ENCODE measurements at places on chromosomes 5 and 9.

DNA sequence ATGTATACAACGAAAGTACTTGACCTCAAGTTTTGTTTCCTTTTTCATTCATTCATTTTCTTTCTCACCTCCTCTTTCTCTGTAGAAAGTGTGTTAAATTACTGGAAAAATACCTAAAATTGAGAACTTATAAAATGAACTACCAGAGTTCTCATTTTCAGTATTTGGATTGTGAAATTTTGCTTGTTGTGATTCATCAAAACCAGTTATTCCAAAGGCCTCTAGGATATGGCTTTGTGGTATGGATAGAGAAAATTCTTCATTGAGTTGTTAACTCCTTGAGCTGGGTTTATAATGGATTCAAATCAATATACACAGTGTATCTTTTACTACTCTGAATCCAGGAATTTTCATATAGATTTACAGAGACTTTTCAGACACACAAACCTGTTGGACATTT, 287.6 kb downstream of the KDM4C start:
- no peak for DNase-seq

GRCh38 chr9:76984486-76984885, 35.0 kb upstream of the FOXB2 start:
- no peak for DNase-seq

GRCh38 chr9:108168236-108168850, 678.8 kb upstream of the KLF4 start:
- DNase-seq, result no peak

DNA sequence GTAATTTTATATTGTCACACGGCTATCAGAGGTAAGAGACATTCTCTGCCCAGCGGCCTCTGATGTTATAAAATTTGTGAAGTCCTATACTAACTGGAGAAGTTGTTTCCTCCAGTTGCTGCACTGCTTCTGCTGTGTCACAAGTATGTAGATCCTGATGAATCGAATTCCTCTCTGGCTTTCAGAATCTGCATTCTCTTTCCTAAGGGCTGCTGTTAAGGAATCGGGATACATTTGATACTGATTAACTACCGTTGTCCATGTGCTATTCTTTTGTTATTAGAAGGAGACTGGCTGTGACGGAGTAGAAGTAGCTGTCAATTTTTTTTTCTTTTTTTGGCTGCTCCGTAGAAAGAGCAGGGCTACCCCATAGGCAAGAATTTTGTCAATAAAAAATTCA, 81.7 kb upstream of the LRRC70 start:
- no peak for DNase-seq

GRCh38 chr5:118249386-118249785, 739.0 kb downstream of the DTWD2 start:
- DNase-seq, result no peak

DNA sequence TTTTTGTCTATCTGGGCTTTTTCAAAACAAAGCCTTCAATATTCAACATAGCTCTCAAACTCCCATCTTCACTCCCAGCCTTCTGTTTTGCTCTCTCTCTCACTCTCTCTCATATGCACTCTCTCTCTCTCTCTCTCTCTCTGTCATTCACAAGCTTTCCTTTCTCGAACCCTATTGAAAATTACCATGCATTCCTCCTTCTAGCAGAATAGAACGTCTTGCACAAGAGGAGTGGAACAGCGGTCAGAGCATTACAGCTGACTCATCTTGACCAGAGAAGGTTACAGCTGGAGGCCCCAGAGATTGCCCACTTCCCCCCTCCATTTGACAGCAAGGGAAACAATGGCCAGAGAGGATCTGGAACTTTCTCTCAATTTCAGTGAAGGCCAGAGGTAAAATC, 51.0 kb upstream of the LIFR start:
- DNase-seq, result no peak

DNA sequence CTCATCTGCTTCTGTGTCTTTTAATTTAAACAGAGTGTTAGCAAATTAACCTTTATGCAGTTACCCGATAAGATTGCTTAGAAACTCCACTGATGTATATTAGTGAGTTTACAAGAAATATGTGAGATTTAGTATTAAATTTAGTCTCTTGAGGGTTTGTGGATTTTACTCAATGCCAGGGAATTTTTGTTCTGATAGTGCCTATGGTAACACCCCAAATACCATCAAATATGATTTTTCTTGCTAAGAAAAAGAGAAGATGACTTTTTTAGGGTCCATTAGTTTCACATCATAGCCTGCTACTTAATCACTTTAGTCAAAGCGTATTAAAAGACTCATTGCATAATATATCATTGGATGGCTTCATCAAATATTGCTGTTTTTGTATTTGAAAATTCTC, 224.9 kb downstream of the PCSK5 start:
- no peak for DNase-seq

- no peak for DNase-seq
Observed at GRCh38 chr5:41410737-41411136, 99.7 kb downstream of the PLCXD3 start.

- DNase-seq, result no peak
Observed at GRCh38 chr5:149859746-149860145, 84.8 kb downstream of the PDE6A start.

DNA sequence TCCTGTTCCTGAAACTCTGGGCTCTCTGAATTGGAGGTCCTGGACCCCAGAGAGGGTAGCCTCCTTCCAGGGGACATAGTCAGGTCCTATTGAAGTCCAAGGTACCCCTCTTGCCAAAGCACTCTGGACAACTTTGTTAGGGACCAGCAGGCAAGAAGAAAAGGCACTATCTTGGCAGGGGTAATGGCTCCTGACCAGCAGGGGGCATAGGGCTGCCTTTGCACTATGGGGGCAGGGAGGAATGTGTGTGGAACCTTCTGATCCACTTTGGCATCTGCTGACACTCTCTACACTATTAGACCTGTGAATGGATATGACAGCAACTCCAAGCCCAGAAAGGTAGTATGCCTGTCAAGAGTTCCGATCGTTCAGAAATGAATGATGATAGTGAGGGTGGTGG, 179.0 kb upstream of the CD180 start:
- no peak for DNase-seq

DNA sequence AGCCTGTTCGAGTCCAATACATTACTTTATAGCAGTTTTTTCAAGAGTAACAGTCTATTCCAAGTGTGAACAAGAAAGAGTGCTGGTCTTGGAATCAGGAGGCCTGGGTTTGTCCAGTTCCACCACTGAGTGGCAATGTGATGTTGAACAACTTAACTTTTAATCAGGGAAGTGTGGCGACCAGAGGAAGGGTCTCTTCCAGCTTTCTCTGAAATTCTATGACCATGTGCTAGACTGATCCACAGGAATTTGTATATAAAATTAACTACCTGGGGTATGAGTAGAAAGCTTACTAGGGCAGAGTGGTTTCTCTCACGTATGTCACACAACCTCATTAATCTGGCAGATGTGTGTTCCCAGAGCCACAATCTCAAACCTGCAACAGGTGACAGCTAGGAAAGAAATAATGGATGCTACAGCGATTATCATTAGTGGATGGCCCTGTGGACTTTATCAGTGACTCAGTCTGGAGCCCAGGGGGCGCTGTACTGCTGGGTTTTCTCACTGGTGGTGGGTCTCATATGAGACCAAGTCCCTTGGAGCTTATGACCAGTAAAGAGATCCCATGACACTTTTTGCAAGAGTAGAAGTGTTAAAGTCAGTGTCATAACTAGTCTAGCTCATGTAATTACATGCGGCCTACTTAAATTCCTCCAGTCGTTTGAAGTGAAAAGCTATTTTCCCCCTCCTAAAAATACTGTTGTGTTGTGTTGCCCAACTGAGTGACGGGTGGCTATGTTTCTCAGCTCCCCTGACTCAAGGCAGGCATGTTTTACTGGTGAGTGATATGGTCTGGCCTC, 116.5 kb downstream of the GDNF start:
- DNase-seq, result no peak

DNA sequence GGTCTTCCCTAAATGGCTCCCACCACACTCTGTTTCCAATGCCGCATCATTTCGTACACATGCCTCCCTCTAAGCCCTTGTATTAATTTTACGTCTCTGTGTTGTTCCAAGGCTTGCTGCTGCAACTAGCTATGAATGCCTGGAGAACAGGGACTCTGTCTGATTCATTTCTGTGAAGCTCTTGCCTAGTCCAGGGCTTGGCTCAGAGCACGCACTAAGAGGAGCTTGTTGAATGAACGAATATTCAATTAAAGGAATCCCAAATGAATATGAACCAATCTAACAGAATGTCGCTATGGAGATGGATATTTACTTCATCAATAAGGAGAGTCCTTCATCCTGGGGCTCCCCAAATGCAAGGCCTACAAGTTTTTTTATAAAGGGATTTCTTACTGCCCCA, 55.3 kb downstream of the TGFBR1 start:
- no peak for DNase-seq

DNA sequence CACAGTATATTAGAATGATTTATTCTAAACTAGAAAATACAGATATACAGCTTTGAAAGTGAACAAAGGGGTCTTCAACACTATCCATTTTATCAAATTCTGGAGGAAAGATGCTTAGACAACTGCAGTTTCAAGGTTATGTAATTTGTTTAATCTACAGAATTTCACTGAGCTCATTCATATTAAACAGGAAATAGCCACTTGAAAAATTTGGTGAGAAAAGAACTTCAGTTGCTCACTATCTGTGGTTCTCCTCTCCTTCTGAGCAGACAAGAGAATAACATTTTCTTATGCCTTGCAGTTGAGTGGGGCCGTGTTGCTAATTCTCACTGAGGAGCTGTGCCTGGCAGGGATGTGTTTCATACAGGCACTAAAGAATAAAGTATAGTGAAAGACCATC, 1428.2 kb downstream of the CDH12 start:
- no peak for DNase-seq

DNA sequence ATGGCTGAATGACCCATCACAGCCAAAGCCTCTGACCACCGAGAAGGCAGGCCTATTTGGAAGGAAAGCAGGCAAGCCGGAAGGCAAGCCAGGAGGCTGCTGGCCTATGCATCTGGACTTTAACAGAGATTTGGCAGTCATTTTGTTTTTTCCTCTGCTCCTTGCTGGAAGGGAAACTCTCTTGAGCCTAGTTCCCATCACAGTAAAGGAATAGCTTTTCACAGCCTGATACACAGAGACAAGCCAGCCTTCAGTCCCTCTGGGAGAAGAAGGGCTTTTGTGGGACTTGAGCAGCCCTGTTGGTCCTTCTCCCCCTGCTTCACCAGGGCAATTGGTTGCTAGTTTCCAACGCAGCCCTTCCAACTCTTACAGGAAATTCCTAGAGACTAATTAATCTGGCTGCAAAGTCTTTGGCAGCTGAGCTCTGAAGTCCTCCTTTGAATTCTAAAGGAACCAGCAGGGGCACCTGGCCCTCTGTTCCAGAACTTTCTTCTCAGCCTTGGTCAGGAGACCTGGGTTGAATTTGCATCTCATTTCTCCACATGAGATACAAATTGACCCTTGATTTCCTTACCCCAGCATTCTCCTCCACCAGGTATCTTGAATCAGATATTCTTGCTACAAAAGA, 157.3 kb upstream of the EPB41L4A start:
- no peak for DNase-seq

GRCh38 chr9:79471580-79472543, 99.9 kb upstream of the TLE4 start:
- no peak for DNase-seq

Measured in central memory CD8-positive, alpha-beta T cell (primary cell).